ENCODE measurements at places on chromosomes 7 and 10.

DNA sequence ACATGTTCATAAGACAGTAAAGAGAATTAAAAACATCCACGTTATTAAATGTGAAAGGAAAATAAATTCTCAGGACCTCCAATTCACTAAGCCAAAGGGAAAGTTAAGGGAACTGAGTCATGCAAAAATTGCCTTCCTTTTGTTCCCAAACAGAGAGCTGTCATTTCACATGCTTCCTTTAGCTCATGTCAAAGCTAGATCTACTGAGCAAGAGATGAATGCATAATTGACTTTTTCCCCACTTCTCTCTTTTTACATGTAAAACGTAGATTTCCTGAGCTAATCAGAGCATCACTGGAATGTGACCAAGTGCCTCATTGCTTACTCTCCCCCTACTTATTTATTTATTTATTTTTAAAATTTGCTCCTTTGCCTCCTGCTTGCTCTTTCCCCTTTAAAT is 129.1 kb upstream of the AMPH start:
- no peak for DNase-seq

GRCh38 chr10:127370601-127371000 is 174.2 kb upstream of the INSYN2A start:
- no peak for DNase-seq

GRCh38 chr7:24923172-24923865 is 56.7 kb downstream of the OSBPL3 start:
- peak; percentile 69 for DNase-seq

DNA sequence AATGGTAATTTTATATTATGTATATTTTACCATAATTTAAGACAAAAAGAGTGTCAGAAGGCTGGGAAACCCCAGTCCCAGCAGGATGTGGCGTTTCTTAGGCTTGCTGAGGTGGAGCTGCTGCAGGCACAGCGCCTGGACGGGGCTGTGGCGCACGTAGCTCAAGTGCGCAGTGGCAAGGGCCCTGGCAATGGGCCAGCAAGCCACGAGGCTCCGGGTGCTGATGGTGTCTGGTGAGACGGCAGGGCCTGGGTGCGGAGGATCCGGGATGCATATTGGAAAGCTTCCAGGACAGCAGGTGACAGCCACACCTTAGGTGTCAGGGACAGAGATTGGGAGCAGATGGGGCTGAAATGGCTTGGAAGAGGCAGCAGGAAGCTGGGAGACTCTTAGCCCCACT is 37.2 kb downstream of the CLEC2L start:
- DNase-seq, result no peak

DNA sequence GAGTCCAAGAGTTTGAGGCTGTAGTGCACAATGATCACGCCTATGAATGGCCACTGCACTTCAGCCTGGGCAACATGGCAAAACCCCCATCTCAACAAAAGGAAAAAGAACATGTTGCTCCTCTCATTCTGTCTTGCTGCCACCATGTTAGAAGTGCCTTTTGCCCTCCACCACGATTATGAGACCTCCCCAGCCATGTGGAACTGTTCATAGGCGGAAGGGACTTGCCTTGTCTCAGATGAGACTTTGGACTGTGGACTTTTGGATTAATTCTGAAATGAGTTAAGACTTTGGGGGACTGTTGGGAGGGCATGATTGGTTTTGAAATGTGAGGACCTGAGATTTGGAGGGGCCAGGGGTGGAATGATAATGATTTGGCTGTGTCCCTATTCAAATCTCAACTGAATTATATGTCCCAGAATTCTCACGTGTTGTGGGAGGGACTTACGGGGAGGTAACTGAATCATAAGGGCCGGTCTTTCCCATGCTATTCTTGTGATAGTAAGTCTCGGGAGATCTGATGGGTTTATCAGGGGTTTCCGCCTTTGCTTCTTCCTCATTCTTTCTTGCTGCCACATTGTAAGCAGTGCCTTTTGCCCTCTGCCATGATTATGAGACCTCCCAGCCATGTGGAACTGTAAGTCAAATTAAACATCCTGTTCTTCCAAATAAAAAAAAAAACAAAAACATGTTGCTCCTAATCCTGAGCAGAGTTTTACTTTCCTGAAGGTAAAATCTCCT is 22.3 kb downstream of the DLG5 start:
- DNase-seq, result no peak

DNA sequence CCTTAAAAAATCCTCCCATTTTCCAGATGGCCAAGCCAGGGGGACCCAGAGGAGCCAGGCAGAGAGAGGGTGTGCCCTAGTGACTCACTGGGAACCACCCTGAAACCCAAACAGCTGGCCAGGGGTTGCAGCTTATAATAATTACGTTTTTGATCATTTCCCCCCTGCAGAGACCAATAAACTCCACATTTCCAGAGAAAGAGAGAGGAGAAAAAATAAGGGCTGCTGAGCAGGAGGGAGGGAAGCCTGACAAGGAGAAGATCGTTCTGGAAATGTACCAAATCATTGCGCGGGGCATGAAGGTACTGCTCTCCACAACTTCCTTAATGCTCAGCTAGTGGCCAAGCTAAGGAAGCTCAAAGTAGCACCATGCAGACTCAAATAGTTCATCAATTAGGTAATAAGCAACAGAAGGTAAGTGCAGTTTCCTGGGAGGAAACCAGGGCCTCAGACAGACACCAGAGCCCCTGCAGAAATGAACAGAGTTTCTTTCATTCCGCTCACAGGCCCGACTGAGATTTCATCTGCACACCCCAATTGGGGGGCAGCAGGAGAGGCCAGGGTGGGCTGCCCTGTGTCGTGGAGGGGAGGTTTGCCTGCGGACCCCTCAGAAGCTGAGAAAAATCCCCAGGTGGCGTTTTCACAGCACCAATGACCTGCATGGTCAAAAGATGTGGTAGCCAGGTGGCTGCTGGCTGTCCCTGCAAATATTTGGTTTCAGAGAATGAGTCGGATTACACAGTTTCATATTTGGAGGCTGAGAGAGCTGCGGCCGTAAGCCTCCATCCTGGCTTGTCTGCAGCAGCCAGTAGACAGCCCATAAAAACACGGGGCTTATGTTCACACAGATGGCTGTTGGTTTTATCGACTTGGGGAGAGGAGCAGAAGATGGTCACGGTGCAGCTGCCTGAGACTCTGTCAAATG is 153.2 kb upstream of the LYZL2 start:
- no peak for DNase-seq

- no peak for DNase-seq
These were observed 106.0 kb downstream of the CYTH3 start for GRCh38 chr7:6166443-6166891.

DNA sequence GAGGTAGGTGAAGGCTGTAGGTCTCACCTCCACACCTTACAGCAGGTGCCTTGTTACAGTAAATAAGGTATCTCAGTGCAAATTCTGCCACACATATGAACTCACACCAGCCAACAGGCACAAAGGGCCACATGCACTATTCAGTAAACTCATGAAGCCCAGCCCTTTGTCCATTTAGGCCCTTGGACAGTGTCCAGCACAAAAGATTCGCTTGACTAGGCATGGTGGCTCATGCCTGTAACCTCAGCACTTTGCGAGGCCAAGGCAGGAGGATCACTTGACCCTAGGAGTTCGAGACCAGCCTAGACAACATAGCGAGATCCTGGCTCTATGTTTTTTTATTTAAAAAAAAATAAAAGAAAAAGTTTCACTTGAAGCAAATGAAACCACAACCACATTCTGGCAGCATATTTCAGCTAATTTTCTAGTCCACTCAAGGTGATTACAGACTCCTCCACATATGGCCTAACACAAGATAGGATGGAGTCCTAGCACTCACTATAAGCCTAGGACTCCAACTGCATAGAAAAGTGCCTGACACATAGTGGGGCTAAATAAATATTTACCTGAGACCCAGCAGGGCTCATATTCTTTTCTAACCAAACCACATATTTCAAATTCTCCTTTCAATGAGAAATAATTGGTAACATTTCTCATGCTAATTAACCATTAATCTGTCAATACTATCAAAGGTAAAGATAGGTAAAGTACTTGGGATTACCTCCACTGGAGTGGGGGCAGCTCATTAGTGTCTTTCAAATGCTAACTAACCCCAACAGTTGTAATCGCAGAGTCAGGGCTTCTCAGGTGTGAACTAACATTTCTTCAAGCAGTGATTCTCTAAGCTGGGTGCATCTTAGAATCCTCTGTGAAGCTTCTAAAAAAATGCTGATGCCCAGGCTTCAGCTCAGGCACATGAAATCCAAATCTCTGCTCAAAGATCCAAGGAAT is 4.5 kb upstream of the ANKRD1 start:
- no peak for DNase-seq

- peak; percentile 73 for DNase-seq
These were observed 192.7 kb downstream of the PTPRN2 start for GRCh38 chr7:158394936-158395335.

GRCh38 chr7:105426606-105427146 is 38.0 kb upstream of the SRPK2 start:
- no peak for DNase-seq

GRCh38 chr7:23093111-23093510 is 12.5 kb upstream of the KLHL7 start:
- DNase-seq, result no peak

DNA sequence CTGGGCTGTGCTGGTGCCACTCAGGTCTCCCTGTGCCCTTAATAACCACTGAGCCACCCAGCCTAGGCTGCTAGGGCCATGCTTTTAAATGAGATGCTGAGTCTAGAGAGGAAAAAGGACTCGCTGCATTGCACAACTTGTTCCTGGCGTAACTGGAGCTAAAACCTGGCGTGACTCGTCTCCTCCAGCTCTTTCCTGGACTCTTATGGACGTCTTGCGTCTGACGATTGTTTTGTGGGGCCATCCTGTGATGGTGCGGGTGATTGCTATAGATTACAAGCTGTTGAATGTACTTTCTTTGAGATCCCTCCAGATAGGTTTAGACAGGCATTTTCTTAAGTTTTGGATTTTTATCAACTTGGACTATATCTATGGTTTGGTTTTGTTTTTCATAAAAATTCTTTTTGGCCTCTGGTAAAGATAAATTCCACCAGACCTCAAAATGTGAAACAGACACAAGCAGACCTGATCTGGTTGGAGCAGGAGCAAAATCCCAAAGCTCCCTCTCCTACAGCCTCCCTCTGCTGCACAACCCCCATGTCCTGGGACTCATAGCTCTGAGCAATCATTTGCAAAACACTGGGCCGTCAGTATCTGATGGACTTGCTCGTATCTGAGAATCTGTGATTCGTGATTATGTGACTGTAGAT is 230.3 kb downstream of the ARHGAP12 start:
- no peak for DNase-seq

- no peak for DNase-seq
These were observed 96.8 kb downstream of the GLCCI1 start for GRCh38 chr7:8065356-8065813.

GRCh38 chr10:105328503-105329133 is 687.5 kb downstream of the SORCS3 start:
- DNase-seq, result no peak

GRCh38 chr10:7952266-7952665 is 102.2 kb upstream of the GATA3 start:
- DNase-seq, result no peak

- no peak for DNase-seq
These were observed 82.5 kb downstream of the ZNF467 start for GRCh38 chr7:149690688-149691446.

- DNase-seq, result no peak
These were observed 4.9 kb downstream of the HIPK2 start for GRCh38 chr7:139772873-139773272.

GRCh38 chr7:152366662-152367061 is 69.1 kb downstream of the KMT2C start:
- DNase-seq, result no peak

DNA sequence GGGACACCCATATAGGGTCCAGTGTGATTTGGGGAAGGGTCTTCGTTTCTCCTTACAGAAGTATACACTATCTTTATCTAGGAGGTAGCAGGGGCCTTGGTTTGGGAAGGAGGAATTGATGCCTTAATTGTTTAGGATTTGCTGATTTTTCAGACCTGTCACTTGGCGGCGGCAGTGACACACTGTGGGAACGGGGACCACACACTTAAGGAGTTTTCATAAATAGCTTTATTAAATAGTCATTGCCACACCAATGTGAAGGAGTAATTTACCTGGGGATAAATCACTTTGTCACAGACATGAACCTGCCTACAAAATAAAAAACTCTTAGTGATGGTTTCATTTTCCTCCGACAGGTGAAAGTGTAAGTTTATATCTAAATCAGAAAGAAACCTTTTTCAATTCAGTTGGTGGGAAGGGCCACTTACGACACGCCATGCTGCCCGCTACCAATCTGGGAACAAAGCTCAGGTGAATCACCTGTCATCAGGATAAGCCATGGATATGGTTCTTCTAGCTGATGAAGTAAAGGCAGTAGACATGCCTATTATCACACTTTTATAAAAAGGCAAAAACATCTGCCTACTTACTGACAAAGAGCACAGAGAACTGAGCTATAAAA is 12.3 kb upstream of the ENO4 start:
- no peak for DNase-seq

DNA sequence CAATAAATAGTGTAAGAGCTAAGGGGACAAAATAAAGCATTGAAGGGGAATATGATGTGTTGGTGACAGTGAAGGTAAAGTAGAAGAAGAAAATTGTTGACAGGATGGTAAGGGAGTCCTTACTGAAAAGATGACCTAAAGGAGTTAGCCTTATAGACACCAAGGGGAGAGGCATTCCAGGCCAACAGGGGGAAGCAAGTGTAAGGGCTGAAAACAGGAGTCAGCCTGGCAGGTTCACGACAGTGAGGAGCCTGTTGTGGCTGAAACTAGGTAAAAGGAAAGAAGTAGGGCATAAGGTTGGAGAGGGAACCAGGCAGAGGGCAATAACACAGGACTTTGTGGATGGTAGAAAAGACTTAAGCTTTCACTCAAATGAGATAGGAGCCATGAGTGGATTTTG is 34.0 kb downstream of the PNLIPRP3 start:
- no peak for DNase-seq

All from activated CD4-positive, alpha-beta T cell treated with anti-CD3 and anti-CD28 coated beads, Interleukin-2, amount 10 ng/mL, durations not matched to agents 24 days and 14 days (primary cell).